ENCODE measurements at places on chromosomes 13 and 19. TPM values are rescaled to one million over a fixed set of nuclear protein-coding genes. Genes with fewer than 3 reads are reported as not detected.

The PSG3 gene
- total RNA-seq, result not detected

The EDDM13 gene
- total RNA-seq, result 3.7 TPM

The APBA3 gene
- 19.4 TPM for total RNA-seq

The MFSD12 gene
- total RNA-seq, result 60.1 TPM

The BEST2 gene
- not detected for total RNA-seq

The NKG7 gene
- not detected for total RNA-seq

The RFPL4AL1 gene
- not detected for total RNA-seq

The YJEFN3 gene
- total RNA-seq, result 0.11 TPM
